Fibroblast of lung (primary cell): ENCODE measurements at places on chromosomes 13 and 19.

GRCh38 chr19:49896863-49897621 is at the start of gene IL4I1:
IL4I1 (minus strand) TSS chr19:49896887; CDS start chr19:49896160, 727 bp downstream.
- no peaks in the 10 kb centered on the region for H3K36me3 ChIP-seq
- H3K27me3 ChIP-seq, result no peaks in the 10 kb centered on the region
- peak; percentile 20 for DNase-seq
- H3K4me3 ChIP-seq, result no peak within 1 kb of the TSS
- no peak within 1 kb of the TSS for H3K27ac ChIP-seq

- no peak for DNase-seq
- no peaks in the 10 kb centered on the region for H3K36me3 ChIP-seq
- no peaks in the 10 kb centered on the region for H3K4me1 ChIP-seq
These were observed 26.6 kb downstream of the DNAJC3 start for GRCh38 chr13:95703576-95703975.

GRCh38 chr13:101139081-101139480 is 277.2 kb downstream of the NALCN start:
- DNase-seq, result no peak
- H3K4me1 ChIP-seq, result no peaks in the 10 kb centered on the region

DNA sequence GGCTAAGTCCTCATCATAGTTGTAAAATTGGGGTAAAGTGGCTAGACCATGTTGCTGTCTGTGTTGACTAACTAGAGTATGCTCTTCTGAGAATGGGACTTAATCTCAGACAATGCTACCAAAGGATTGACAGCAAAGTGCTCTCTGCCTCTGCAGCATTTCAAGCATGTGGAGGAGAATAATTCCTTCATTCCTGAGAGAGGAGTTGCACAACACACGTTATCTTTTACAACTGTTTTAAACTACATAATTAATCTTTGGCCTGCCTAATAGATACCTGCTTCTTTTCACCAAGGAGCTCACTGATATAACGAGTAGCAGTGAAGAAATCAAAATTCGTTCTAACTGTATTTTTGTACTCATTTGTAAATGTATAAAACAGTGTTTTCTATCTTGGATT is 2172.2 kb downstream of the PCDH9 start:
- H3K36me3 ChIP-seq, result no peaks in the 10 kb centered on the region
- DNase-seq, result no peak
- H3K4me3 ChIP-seq, result no peak overlapping the region
- H3K27me3 ChIP-seq, result no peaks in the 10 kb centered on the region
- no peaks in the 10 kb centered on the region for H3K4me1 ChIP-seq
- no peak overlapping the region for H3K27ac ChIP-seq

DNA sequence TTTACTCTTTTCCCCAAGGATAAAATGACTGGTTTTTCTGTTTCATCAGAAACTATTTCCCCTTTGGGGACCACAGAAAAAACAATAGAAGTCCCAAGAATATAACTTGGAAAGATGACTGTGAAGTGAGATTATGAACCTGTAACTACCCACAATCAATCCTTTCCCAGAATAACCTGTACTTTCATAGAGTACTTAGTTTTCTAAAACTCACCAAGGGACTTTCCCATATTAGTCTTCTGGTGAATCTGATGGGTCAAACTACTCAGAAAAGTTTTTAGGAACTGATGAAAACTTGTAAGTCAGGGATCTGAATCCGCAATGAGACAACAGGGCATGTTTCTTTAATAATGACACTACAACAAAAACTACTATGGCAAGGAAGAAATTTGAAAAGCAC is 62.6 kb downstream of the STK24 start:
- DNase-seq, result no peak
- no peaks in the 10 kb centered on the region for H3K27me3 ChIP-seq
- H3K4me3 ChIP-seq, result no peak overlapping the region
- H3K27ac ChIP-seq, result no peak overlapping the region
- H3K36me3 ChIP-seq, result peaks cover 3% of the 10 kb centered on the region

DNA sequence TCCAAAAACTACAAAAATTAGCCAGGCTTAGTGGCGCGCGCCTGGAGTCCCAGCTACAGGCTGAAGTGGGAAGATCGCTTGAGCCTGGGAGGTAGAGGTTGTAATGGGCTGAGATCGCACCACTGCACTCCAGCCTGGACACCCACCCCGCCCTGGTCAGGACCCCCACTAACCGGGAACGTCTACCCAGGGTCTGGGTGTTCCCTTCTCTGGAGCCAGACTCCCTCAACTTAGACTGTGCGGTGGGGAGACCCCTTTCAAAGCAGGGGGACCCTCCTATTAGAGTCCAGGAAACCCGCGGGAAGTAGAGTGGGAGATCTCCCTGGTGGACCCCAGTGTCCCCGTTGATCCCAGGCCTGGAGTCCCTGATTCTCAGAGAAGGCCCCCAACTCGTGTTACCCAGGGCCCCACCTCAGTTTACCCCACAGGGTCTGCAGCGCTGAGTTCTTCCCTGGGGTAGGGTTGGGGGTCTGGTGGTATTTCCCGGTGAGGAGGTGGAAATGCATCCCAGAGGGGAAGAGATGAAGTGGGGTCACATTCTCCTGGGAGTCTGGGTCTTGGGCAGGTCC is 6.1 kb upstream of the ARRDC2 start:
- DNase-seq, result no peak
- H3K4me3 ChIP-seq, result peak overlapping the region; percentile 69
- H3K27ac ChIP-seq, result no peak overlapping the region

- no peaks in the 10 kb centered on the region for H3K36me3 ChIP-seq
- no peak overlapping the region for H3K27ac ChIP-seq
- DNase-seq, result no peak
- peaks cover 8% of the 10 kb centered on the region for H3K27me3 ChIP-seq
- H3K4me3 ChIP-seq, result no peak overlapping the region
These were observed 21.0 kb upstream of the RNF17 start for GRCh38 chr13:24742977-24743376.

DNA sequence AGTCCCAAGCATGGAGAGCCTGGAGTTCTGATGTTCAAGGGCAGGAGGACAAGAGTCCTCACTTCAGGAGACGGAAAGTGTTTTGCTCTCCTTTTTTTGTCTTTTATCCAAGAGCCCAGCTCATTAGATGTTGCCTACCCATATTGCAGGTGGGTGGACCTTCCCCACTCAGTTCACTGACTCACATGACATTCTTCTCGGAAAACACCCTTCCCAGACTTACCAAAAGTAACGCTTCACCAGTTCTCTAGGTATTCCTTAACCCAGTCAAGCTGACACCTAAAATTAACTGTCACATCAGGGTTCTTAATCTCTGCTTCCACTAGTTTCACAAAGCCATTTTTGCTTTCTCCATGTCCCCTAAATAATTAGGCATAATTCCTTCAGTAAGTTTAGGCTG is 2215.4 kb upstream of the PCDH20 start:
- no peaks in the 10 kb centered on the region for H3K36me3 ChIP-seq
- no peak overlapping the region for H3K4me3 ChIP-seq
- no peak for DNase-seq
- no peaks in the 10 kb centered on the region for H3K27me3 ChIP-seq
- H3K27ac ChIP-seq, result no peak overlapping the region
- H3K4me1 ChIP-seq, result no peaks in the 10 kb centered on the region

GRCh38 chr13:32940601-32941000 is 75.6 kb upstream of the KL start:
- no peak overlapping the region for H3K27ac ChIP-seq
- peak; percentile 45 for DNase-seq
- H3K36me3 ChIP-seq, result no peaks in the 10 kb centered on the region
- H3K4me3 ChIP-seq, result no peak overlapping the region
- no peaks in the 10 kb centered on the region for H3K4me1 ChIP-seq

DNA sequence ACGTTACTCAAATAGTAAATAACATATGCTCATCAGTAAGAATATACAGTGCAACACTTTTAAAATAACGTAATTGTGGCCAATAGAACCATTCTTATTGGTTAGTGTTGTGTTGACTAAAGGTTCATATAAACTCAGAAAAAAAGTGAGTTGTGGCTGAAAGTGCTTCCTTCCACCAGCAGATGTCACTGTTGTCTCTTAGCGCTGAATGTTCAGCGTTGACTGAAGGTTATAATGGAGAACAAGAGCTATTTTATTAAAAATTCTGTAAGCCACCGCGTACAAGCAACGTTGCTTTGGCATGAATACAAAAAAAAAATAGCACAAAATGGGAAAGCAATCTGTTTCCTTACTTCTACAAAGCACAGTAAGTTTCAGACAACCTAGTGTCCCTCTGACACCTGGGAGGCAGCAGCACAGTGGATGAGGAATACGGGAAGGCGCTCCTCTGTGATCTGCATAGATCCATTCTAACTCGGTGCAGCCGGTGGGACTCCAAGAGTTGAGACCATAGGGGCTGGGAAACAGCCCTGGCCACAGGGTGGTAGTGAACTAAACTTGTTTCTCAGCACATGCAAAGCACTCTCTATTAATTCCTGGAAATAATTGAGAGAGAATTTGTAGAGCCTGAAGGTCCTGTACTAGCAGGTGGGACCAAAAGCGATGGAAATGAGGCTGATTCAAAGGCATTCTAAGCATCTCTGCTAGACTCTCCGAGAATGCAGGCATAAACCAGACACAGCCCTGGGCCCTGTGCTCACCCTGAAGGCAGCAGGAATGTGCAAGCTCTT is 23.9 kb upstream of the OXGR1 start:
- no peaks in the 10 kb centered on the region for H3K27me3 ChIP-seq
- no peak overlapping the region for H3K27ac ChIP-seq
- H3K4me3 ChIP-seq, result no peak overlapping the region
- no peaks in the 10 kb centered on the region for H3K4me1 ChIP-seq

- H3K4me3 ChIP-seq, result no peak overlapping the region
- H3K27me3 ChIP-seq, result no peaks in the 10 kb centered on the region
- H3K36me3 ChIP-seq, result peaks cover 3% of the 10 kb centered on the region
- DNase-seq, result no peak
These were observed 5.9 kb downstream of the GAMT start for GRCh38 chr19:1395194-1396018.

- no peaks in the 10 kb centered on the region for H3K27me3 ChIP-seq
- H3K4me3 ChIP-seq, result no peak overlapping the region
- H3K36me3 ChIP-seq, result no peaks in the 10 kb centered on the region
- H3K4me1 ChIP-seq, result no peaks in the 10 kb centered on the region
- no peak for DNase-seq
These were observed 857.4 kb upstream of the PRR20A start for GRCh38 chr13:56283262-56283828.

GRCh38 chr13:23643338-23644125 is 73.3 kb downstream of the TNFRSF19 start:
- no peak for DNase-seq
- H3K27me3 ChIP-seq, result no peaks in the 10 kb centered on the region
- peaks cover 2% of the 10 kb centered on the region for H3K36me3 ChIP-seq

DNA sequence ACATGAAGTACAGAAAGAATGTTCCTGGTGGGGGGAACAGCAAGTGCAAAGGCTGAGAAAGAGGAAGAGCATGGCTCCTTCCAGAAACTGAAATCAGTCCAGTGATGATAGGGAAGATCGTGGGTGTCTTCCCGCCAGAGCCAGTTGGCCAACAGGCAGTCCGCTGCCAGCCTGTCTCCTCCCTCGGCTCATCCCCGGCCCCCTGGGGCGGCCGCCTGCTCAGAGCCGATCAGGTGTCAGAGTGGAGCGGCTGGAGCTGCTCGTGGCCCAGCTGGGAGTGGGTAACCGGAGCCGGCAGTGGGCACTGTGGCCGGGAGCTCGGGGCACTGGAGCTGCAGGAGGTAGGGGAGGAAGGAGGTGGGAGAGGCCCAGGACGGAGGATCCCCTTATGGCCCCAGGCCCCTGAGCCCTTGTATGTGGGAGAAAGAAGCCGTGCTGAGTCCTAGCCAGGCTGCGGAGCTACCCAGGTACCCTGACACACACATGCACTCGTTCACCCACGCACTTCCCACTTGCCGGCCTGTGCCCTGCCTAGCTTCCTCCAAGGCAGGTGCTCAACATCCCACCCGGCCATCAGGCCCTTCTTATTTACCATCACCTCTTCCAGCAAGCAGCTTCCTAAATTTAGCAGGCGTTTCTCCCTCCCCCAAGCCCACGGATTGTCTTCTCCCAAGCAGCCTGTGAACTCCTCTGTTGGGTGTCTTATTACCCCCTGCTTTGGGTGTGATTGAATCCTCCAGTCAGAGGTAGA is 1.7 kb downstream of the ANKRD24 start:
- no peaks in the 10 kb centered on the region for H3K27me3 ChIP-seq
- no peak overlapping the region for H3K4me3 ChIP-seq
- no peak overlapping the region for H3K27ac ChIP-seq
- H3K4me1 ChIP-seq, result no peaks in the 10 kb centered on the region

DNA sequence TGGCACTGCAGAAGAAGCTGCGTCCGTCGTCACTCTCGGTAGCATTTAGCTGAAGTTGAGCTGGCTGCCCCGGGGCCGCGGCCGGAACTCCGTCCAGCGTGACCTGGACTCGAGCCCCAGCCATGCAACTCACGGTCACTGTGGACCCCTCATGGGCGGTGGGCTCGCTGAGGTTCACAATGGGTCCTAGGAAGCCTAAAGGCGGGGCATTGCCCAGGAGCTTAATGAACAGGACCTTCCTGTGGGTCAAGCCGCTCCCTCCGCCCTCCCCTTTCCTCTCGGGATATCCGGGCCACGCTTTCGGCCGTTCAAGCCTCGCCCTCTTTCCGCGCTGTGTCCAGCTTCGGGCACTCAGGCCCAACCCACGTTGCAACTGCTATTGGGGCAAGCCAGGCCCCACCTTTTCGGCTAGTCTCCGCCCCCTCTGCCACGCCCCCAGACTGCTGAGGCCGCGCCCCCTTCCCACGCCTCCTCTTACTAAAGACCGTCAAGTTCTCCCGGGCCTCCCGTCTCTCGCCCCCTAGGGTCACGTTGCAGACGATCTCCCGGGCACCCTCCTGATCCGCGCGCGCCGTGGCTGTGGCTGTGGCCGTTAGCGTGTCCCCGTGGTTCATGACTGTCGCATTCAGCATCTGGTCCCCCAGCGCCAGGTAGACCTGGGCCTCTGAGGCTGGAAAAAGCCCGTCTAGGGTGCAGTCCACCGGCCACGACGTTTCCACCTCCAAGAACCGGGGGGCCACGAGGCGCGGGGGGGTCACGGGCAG is 1.4 kb upstream of the RAVER1 start:
- DNase-seq, result peak; percentile 94
- H3K36me3 ChIP-seq, result peaks cover 6% of the 10 kb centered on the region
- no peaks in the 10 kb centered on the region for H3K27me3 ChIP-seq
- peak overlapping the region; percentile 85 for H3K4me3 ChIP-seq

- H3K36me3 ChIP-seq, result no peaks in the 10 kb centered on the region
- no peak overlapping the region for H3K4me3 ChIP-seq
- DNase-seq, result no peak
- H3K4me1 ChIP-seq, result no peaks in the 10 kb centered on the region
- no peaks in the 10 kb centered on the region for H3K27me3 ChIP-seq
These were observed 203.6 kb downstream of the DACH1 start for GRCh38 chr13:71663431-71663830.

DNA sequence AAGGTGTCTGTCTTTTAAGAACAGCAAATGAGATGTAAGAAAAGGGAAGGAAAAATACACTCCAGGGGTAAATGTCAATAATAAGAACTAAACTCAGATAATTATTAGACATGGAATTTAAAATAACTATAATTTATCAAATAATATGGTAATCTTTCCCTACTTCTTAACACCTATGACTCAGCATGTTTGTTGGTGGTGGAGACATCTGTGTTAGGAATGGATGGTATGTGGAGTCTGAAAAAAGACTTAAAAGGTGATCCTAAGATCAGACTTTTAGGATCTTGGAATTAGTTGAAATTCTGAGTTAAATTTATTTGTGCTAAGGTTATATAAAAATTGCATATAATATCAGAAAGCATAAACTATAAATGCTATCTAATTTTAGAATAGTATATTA is 915.1 kb downstream of the SLITRK5 start:
- no peaks in the 10 kb centered on the region for H3K4me1 ChIP-seq
- no peaks in the 10 kb centered on the region for H3K27me3 ChIP-seq
- H3K4me3 ChIP-seq, result no peak overlapping the region
- no peak overlapping the region for H3K27ac ChIP-seq
